ENCODE measurements at places on chromosomes 3 and 15. TPM values are rescaled to one million over a fixed set of nuclear protein-coding genes. Genes with fewer than 3 reads are reported as not detected.

DNA sequence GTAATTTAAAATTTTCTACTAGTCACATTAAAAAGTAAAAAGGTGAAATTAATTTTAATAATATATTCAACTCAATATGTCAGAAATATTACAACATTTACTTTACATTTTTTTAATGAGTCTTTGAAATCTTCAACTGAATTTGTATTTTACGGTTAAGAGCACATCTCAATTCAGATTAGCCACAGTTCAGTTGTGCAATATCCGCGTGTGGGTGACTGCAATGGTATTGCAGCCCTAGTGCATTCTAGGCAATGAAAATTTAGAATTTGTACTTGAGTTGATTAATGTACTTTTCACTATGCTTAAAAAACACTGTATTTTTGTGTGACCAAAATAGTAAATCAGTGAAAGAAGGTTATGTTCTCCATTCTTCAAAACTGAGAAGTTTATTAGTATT lies 57.3 kb downstream of the CEP63 start:
- DNase-seq: no peak

DNA sequence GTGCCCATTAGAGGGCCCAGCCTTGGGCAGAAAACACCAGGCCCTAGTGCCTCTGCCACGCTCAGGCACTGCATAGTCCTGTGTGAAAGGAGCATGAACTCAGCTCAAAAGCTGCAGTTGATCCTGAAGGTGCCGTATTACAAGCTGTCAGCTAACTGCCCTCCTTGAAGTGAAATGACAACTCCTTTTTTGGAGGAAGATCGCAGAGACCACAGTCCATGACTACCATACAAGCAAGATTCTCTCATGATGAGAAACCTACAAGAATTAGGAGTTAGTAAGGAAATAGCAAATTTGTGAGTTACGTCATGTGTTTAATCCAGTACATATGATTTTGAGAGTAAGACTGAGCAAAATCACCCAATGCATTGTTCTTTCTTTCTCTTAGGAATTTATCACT lies 513.9 kb upstream of the NR2F2 start:
- DNase-seq: no peak

- DNase-seq: no peak
Observed at GRCh38 chr3:39501059-39501458, 33.6 kb downstream of the MOBP start.

DNA sequence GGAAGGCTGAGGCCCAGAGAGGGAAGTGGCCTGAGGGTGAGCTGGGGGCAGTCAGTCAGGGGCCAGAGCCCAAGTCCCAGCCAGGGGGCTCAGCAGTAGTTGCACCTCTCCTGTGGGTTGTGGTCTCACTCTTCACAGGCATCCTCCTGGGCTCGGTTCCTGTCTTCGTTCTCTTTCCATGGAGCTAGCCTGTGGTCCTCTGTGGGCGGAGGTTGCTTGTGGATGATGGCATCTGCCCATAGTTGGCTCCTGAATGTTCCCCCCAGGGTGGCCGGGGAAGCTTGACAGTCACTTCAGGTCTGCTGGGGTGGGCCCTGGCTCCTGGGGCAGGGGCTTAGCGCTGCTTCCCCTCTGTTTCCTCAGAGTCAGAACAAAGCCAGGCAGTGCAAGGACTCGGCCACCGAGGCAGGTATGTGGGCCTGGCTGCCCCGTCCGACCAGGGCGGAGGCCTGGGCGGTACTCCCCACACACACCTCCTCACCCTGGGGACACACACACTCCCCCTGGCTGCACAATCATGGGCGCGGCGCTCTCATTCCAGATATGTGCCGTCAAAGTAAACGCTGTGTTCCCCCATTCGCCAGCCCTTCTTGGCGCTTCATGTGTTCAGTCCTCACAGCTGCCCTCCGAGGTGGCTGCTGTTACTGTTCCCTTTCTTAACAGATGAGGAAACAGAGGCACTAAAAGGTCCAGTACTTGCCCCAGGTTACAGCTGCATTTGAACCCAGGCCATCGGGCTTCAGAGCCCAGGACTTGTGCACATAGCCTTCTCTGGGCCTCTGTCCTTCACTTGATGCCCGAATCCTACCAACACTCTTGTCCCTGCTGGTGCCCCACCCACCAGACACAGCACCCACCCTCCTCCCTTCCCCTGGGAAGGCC lies 34.5 kb downstream of the PSTPIP1 start:
- no peak for DNase-seq

- peak; percentile 64 for DNase-seq
Observed at GRCh38 chr3:112640276-112640929, 540 bp downstream of the CCDC80 start.

- DNase-seq: no peak
Observed at GRCh38 chr3:134458406-134458945, 27.3 kb downstream of the ANAPC13 start.

Gene FOXB1
- not detected for total RNA-seq

Gene CCDC54
- total RNA-seq: not detected

Gene WWTR1
- total RNA-seq: 84.9 TPM
